ENCODE measurements at places on chromosomes 7 and 10.

GRCh38 chr7:157875230-157876179 lies 538.7 kb downstream of the DNAJB6 start:
- DNase-seq, result no peak

GRCh38 chr7:100456562-100456961 lies 7.5 kb downstream of the SPACDR start:
- no peak for DNase-seq

- no peak for DNase-seq
Observed at GRCh38 chr7:43689115-43689514, 40.2 kb downstream of the COA1 start.

- peak; percentile 48 for DNase-seq
Observed at GRCh38 chr10:102648889-102649796, 4.9 kb downstream of the TRIM8 start.

GRCh38 chr7:101116898-101117297 lies 10.0 kb upstream of the SERPINE1 start:
- no peak for DNase-seq

GRCh38 chr7:42753811-42754363 lies 158.0 kb downstream of the C7orf25 start:
- DNase-seq, result no peak

DNA sequence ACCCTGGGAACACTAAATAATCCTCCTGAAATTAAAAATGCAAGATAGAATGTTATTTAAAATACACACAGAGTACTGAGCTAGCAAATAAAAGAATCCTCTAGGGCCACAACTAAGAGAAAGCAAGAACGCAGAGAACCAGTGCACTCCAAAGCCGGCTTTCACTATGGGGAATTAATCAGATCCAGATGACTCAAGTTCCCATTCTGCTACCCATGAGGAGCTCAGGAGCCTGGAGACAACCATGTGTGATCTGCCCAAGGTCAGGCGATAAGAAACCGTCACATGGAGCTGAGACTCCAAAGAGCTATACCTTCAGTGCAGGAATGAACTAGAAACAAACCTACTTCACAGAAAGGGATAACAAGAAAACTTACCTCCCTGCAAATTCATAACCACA lies 19.5 kb upstream of the CYREN start:
- DNase-seq, result no peak

DNA sequence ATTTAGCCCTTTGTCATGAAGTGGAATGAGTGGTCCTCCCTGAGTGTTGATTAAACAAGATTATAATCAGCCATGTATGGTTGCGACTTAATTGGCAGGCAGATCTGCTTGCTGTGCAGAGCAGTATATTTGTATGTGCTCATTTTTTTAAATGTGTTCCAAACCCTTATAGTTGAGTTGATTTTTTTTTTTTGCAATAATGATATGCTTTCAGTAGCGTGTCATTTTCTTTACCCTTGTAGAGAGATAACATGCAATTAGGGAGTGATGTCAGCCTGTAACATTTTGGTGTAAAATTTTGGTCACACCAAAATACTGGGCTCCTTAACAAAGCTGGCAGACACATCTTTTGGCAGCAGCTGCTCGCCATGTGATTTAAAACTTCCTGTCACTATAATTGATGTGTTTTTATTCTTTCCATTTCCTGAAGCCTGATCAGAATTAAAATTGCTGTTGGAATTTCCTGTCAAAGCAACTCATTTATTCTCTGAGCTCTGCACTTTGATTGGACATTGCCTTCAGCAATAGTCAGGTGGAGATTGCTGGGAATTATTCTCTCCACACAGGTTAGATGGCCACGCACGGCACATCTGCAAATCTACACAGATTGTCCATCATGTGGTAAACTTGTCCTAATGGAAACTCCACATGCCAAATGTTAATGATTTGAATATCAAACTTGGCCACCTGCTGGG lies 125.3 kb downstream of the DYNC1I1 start:
- DNase-seq, result no peak

DNA sequence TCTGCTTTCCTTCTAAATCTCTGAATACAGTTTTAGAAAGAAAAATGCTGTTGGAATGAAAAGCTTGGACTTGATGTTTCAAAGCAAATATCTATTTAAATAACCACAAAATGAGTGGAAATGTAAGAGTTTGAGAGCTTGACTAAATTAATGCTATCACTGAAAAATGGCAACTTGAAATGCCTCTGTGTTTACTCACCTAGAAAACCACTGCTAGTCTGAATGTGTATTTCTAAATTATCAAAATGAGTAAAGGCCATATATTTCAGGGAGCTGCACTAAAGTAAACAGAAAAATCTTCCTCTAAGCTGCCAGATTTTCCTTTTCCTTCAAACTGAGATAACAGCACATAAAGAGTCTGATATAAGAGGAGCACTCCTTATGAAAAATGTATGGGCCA lies 87.9 kb downstream of the DPY19L1 start:
- DNase-seq, result no peak

GRCh38 chr7:78777829-78778228 lies 675.6 kb downstream of the MAGI2 start:
- no peak for DNase-seq

- DNase-seq, result no peak
Observed at GRCh38 chr7:5429857-5430611, 6.4 kb upstream of the TNRC18 start.

GRCh38 chr7:108613147-108613948 lies 43.7 kb downstream of the DNAJB9 start:
- peak; percentile 17 for DNase-seq

DNA sequence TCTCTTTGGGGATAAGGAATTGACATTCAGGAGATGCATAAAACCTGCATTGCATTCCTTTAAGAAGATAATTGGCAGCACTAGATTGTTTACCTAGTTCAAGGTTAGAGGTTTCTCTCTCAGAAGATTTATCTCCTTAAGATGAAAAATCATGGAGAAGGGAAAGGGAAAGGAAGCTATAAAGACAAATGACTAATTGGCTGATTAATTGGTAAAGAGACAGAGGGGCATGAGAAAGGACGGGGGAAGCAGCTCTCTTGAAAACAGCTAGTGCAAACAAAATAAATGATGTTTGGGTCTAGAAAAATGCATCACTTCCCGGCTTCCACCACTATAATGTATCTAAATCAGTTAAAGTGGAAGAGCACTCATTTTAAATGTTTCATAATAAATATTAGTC lies 941.2 kb downstream of the XPNPEP1 start:
- DNase-seq, result no peak

DNA sequence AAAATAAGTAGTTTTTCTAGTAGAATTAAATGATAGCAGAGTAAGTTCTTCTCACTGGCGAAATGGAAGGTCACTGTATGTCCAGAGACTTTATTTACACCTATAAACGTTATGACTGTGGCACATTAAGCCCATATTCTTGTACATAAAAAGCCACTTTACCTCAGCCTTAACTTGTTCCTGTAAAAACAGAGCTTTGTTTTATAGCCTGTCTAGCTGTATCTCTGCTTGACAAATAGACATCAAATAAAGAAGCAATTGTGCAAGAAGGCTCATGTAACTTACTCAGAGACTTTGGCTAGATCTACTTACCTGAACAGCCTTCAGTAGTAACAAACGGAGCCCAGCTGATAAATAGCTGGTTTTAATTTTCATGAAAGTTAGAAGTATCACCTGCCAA lies 324.1 kb upstream of the BMPER start:
- DNase-seq, result no peak

DNA sequence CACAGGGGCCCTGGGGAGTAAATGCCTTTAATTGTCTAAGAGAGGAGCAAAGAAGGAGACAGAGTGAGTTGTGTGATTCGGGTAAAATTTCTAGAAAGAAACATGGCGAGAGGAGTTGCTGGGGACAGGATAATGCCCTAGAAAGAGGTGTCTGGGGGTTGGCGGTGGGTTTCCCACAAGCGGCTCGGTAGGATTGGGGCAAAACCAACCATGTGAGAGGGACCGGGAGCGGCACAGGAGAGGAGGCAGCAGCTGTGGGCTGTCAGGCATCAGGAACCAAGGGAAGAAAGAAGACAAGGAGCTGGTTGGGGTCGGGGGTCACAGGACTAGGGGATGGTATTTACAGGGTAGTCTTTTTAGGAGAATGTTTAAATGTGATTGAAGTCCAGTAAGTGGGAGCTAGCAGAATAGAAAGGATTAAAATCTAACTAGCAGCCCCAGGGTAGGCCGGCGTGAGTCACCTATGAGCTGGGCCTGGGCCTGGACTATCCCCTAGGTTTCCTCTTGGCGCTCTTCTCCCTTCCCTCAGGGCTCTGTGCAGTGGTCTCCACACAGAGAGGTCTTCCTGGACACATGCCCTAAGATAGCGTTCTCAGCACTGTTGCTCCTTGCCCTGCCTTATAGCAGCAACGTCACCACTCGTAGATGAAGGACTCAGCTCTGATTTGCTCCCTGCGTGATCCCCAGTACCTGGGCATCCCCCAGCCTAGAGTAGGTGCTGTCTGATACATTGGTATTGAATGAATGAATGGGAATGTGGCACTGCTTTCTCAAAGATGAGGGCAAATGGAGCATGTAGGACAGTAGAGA lies 32.6 kb downstream of the IKZF1 start:
- no peak for DNase-seq

- no peak for DNase-seq
Observed at GRCh38 chr7:30116771-30117170, 18.0 kb upstream of the MTURN start.

- peak; percentile 22 for DNase-seq
Observed at GRCh38 chr7:105015390-105015965, 1.5 kb downstream of the KMT2E start.

GRCh38 chr7:13092708-13093005 lies 405.2 kb downstream of the ARL4A start:
- no peak for DNase-seq

GRCh38 chr10:111151595-111152307 lies 74.9 kb downstream of the ADRA2A start:
- DNase-seq, result no peak

- no peak for DNase-seq
Observed at GRCh38 chr7:80511964-80512363, at the start of gene GNAT3. GNAT3 (minus strand) TSS chr7:80512064; CDS start chr7:80511926, 138 bp downstream.

- DNase-seq, result no peak
Observed at GRCh38 chr7:50742401-50742800, 40.3 kb downstream of the GRB10 start.

- peak; percentile 9 for DNase-seq
Observed at GRCh38 chr10:26931223-26931622, 70.5 kb upstream of the ABI1 start.

- no peak for DNase-seq
Observed at GRCh38 chr7:52719677-52720076, 315.8 kb upstream of the POM121L12 start.

DNA sequence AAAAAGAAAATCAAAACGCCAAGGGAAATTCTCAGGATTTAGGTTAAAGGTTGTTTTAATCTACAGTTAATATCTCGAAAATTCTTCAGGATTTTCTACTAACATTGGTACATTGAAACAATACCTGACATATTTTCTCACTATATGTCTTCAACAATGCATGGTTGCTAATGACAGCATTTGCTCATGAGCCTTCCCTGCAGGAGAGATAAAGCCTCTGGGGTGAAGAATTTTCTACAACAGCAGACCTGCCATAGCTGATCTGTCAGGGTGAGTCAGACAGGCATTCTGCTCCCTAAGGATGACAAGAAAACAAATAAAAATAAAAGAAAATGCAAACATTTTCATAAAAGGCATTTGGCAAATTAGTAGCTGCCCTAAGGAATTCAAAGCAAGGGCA lies 11.7 kb upstream of the GPR37 start:
- no peak for DNase-seq

Data from germinal center (tissue), 1 donor.